Glomerular endothelial cell (primary cell): ENCODE measurements at places on chromosomes 12 and 14. TPM values are rescaled to one million over a fixed set of nuclear protein-coding genes. Genes with fewer than 3 reads are reported as not detected.

GRCh38 chr12:53061404-53062010, 11.6 kb downstream of the TNS2 start:
- DNase-seq, result no peak

GRCh38 chr12:10386857-10387256, 3.0 kb downstream of the KLRK1 start:
- no peak for DNase-seq

RIMKLB gene
- total RNA-seq, result 30.1 and 63.9 TPM in 2 replicates

DNA sequence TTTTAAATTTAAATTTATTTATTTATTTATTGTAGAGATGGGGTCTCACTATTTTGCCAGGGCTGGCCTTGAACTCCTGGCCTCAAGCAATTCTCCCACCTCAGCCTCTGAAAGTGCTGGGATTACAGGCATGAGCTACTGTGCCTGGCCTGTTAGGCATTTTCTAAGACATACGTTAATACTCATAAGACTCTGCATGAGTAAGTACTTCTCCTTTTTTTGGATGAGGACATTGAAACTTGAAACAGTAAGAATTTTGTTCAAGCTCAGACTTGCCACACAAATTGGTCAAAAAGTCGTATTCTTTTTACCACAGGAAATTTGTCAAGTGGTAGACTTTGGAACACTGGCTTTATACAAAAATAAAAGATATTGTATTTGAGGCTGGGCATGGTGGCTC, 187.4 kb upstream of the RASSF8 start:
- no peak for DNase-seq

DNA sequence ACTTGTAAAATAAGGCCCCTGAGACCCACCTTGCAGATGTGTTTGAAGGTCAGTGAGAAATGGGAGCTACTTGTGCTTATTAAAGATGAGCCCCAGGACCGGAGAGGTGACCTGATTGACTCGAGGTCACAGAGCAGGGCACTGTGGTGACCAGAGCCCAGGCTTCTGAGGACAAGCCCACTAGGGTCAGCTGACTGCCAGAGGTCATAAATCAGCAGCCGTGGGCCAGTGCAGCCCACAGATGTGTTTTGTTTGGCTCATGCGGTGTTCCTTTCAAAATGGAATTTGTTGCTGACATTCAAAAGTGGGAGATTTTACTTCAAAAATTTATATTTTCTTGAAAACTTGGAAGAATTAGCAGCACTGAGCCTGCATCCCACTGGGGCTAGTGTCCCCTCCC, 24.5 kb downstream of the JDP2 start:
- no peak for DNase-seq

KRT82 gene
- not detected in 2 replicates for total RNA-seq

- no peak for DNase-seq
These were observed 336.0 kb upstream of the SOX5 start for GRCh38 chr12:24285448-24285847.

GRCh38 chr14:100729982-100730381, 3.3 kb downstream of the DLK1 start:
- no peak for DNase-seq
